ENCODE measurements at places on chromosomes 6 and 20. TPM values are rescaled to one million over a fixed set of nuclear protein-coding genes. Genes with fewer than 3 reads are reported as not detected.

The PRPH2 gene
- 0.48 TPM for total RNA-seq

The STXBP5 gene
- total RNA-seq: 27.4 TPM

The ALDH8A1 gene
- 0.48 TPM for total RNA-seq

The ANKEF1 gene
- total RNA-seq: 3.3 TPM

The LY6G6D gene
- total RNA-seq: not detected

The BACH2 gene
- total RNA-seq: 2.9 TPM

The RIPPLY2 gene
- total RNA-seq: not detected

The ADGRF1 gene
- total RNA-seq: not detected

The TMEM200A gene
- total RNA-seq: 0.67 TPM

The ZSCAN12 gene
- total RNA-seq: 5.3 TPM

The PRRT1 gene
- not detected for total RNA-seq

The SSR1 gene
- total RNA-seq: 171 TPM

The OPRM1 gene
- total RNA-seq: not detected

The DDX43 gene
- total RNA-seq: 2.0 TPM

The TSPYL4 gene
- total RNA-seq: 20.9 TPM

The PSMB9 gene
- 2.9 TPM for total RNA-seq

The HBS1L gene
- 68.9 TPM for total RNA-seq

The NT5E gene
- 159 TPM for total RNA-seq

The LHFPL5 gene
- total RNA-seq: not detected

The DDO gene
- total RNA-seq: not detected

The RPS6KA2 gene
- total RNA-seq: 156 TPM

The SLC35F1 gene
- total RNA-seq: under 0.01 TPM

The DUSP15 gene
- total RNA-seq: 0.65 TPM

The RHAG gene
- total RNA-seq: not detected

The CALHM6 gene
- total RNA-seq: 0.33 TPM

Data from vein endothelial cell (primary cell).